Transverse colon (tissue), 4 donors: ENCODE measurements at places on chromosomes 4 and X.

GRCh38 chr4:73668782-73669201 lies 48.6 kb upstream of the RASSF6 start:
- no peak for DNase-seq

DNA sequence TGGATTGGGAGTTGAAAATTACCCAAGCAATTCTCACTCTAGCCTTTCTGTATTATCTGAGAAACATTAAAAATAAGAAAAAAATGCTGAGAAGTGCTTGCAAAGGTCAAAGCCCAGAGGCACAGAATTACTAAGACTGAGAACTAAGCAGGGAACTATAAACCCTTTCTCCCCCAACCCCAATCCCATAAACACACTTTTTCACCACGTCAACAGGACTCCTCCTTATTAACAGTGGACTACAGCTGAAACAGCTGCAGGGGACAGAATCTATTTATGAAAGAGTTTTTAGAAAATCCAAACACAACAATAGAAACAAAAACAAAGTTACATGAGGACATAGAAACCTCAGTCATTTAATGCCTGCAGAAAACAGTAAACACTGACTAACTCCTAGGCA lies 984.1 kb downstream of the TRAM1L1 start:
- no peak for DNase-seq

DNA sequence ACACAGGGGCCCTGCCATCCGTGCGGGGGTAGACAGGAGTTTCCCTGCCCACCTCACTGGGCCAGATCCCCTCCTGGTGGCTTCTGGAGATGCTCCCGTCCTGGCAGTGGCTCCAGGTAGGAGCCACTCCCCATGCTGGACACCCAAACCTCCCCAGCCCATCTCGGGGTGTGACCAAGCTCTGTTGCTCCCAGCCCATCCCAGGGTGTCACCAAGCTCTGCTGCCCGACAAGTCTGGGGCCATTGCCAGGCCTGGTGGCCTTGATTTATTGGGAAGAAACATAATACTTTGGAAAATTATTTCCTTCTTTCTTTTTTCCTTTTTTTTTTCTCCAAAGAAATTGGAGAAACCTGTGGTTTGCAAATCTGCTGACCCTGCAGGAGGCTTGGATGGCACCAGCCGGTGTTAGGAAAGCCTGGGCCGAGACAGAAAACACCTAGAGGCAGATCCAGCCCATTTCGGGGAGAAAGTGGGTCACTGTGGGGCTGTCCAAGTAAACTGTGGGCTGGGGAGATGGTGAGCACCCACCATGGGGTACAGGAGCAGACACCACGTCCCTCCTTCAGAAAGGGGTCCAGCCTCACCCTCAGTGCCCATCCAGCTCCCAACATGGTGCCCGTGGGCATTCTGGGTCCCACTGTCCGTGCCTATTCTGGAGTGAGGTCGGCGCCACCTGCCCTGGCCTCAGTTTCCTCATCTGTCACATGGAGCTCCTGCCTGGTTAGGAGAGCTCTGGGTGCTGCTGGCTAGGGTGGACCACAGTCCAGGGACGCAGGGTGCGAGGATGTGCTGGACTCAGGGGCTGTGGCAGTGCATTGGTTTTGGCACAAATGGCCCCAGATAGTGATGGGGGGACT lies 59.4 kb upstream of the ADRA2C start:
- no peak for DNase-seq

- DNase-seq: no peak
Observed at GRCh38 chr4:88788895-88789294, 91.3 kb upstream of the NAP1L5 start.

GRCh38 chr4:54941994-54942552 lies 183.3 kb downstream of the KDR start:
- no peak for DNase-seq

- DNase-seq: no peak
Observed at GRCh38 chr4:74023709-74024108, 14.8 kb downstream of the CXCL3 start.

DNA sequence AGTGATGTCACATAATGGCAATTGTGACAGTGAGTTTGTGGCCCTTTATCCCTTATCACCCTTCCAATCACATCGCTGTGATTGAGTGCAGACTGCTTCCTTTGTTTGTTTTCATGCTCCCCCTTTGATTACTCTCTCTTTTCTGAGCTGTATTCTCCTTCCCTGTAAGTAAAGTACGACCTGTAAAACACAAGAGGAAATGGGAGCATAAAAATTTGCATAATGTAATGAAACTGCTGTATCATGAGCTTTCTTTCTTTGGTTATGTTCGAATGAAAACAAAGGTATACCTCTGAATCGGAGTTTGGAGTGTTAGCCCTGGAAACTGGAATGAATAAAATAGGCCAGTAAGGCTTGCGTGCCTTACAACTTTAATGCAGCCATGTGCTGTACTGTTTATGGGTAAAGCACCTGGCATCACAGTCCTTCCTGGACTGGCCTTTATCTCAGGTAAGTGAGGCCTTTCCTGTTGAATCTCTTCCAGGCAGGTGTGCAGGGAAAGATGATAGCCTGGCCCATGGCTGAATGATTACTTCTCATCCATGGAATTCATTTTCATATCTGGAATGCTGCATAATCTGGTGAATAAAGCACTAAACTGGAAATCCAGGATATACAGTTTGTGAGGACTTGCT lies 26.6 kb upstream of the HS3ST1 start:
- peak; percentile 37 for DNase-seq

GRCh38 chr4:34193451-34194154 lies 2050.7 kb downstream of the ARAP2 start:
- DNase-seq: no peak

DNA sequence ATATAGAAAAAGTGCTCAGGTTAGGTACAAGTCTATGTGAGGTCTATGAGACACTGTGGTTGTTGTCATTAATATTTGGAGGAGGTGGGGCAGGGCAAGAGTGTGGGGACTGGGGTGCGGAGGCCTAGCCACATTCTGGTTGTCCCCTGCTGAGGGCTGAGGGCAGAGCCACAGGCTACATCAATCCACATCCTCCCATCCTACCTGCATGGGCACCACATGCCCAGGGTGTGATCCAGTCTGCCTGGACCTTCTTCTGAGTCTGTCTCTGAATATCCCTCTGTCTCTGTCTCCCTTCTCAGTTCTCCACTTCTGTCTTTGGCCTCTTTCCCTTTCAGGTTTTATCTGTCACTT lies 1.2 kb upstream of the GATA1 start:
- no peak for DNase-seq

GRCh38 chr4:37197899-37198298 lies 46.6 kb upstream of the NWD2 start:
- DNase-seq: no peak

GRCh38 chr4:43242606-43243005 lies 350.1 kb downstream of the GRXCR1 start:
- no peak for DNase-seq

- DNase-seq: peak; percentile 85
Observed at GRCh38 chr4:25865586-25865985, 2.8 kb upstream of the SEL1L3 start.

DNA sequence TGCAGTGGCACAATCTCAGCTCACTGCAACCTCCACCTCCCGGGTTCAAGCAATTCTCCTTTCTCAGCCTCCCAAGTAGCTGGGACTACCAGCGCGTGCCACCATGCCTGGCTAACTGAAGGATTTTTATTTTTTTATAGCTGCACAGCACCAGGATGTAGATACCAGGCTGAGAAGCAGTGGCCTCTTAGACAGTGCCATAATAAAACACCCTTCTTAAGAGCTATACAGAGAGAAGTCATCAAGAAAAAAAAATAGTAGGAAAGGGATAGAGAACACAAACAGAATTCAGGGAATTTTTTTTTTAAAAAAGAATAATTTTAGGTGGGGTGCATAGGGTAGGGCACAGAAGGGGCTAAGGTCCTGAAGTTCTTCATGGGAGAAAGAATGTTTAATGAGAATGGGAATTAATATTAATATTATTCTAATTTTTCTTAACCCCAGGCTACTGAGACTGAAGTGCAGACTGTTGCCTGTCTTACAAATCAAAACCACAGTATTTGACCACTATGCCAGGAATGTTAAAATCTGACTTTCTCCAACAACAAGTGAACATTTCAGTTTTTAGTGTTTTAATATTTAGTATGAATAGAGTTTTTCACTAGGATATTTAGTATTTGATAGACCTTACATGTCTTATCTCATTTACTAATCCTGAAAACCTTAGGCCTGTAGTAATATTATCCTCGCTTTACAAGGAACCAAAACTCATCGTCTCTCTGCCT lies 146.7 kb downstream of the KCNIP4 start:
- DNase-seq: no peak

- DNase-seq: no peak
Observed at GRCh38 chr4:159669094-159669493, 566.2 kb downstream of the RAPGEF2 start.

GRCh38 chr4:66906314-66906713 lies 639.0 kb downstream of the CENPC start:
- no peak for DNase-seq

- peak; percentile 34 for DNase-seq
Observed at GRCh38 chr4:3346146-3346545, 53.3 kb downstream of the RGS12 start.

GRCh38 chr4:2306773-2307410 lies 45.0 kb upstream of the MXD4 start:
- no peak for DNase-seq

- DNase-seq: peak; percentile 77
Observed at GRCh38 chrX:40644821-40645358, 2.5 kb downstream of the CXorf38 start.

GRCh38 chrX:71872542-71873458 lies 37.8 kb upstream of the NHSL2 start:
- DNase-seq: no peak

DNA sequence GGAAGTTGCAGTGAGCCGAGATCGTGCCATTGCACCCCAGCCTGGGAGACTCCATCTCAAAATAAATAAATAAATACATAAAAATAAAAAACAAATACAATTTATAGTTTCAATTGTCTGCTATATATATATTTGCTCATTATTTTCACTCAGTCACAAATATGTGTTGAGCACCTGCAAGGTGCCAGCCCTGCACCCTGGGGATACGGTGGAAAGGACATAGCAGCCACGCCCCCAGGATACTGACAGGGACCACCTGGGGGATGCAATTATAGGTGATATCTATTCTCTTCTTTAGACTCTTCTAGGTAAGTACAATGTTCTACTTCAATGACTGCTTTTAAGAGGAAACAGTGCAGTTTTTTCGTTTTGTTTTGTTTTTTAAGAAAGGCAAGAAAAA lies 85.0 kb downstream of the JAKMIP1 start:
- DNase-seq: no peak

DNA sequence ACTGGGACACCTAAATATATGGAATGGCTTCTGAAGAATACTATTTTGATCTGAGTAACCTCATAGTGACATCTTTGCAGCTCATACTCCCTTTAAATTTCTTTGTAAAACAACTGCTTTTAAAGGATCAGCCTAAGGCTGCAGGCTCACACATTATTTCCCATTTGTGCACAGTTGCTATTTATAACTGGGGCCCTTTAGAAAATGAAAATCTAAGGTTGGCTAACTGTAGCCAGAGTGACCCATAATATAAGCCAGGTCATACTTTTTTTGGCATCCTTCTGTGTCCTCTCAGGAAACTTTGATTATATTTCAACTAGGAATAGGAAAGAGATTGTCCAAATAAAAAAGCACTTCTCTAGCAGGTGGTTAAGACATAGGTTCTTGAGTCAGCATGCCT lies 123.6 kb upstream of the RASGEF1B start:
- no peak for DNase-seq

DNA sequence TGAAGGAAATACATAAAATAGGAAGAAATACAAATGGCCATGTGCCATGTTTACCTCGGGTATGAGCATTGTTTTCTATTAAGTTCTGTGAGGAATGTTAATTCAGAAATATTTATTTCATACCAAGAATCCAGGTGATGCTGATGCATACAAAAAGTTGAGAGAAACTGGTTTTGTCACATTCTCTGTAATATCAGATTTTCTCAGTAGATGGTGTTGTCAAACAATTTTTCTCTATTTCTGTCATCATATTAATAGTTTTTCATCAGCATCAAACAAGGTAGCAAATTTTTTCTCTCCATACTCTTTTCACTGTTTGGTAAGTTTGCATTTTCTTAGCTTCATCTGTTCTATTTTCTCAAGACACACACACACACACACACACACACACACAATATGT lies 179.8 kb downstream of the KLHL4 start:
- no peak for DNase-seq

DNA sequence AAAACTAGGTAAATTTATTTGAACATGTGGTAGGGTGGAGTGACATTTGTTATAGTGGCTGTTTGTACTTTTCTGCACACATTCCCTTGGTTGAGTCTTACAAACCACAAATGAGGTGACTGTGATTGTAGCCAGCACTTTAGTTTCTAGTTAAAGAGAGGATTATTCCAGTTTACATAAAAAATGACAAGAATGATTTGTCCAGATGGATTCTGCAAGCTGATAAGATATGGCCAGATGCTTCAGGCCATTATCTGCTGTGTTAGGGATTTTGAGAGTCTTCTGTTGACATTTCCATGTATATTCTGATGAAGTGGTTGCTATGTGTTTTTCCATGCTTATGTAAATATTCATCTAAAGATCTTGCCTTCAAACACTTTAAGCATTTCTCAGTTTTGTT lies 31.0 kb upstream of the PDE5A start:
- DNase-seq: no peak

DNA sequence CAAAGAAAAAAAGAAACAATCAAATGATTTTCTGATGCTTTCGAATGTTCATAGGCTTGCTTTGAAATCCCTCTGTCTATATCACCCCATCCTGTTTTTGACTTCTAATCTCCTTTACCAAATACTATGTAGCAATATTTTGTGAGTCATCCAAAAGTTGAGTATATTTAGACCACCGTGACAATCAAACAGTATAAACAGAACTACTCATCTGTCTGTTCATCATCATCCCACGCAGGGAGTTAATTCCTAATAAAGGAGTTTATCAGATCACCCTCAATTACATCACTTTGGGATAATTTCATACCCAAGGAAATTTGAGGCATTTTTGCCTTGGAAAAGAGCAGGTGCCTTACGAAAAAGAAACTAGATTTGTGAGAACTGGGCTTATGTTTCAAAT lies 212.9 kb downstream of the CBR4 start:
- DNase-seq: no peak

DNA sequence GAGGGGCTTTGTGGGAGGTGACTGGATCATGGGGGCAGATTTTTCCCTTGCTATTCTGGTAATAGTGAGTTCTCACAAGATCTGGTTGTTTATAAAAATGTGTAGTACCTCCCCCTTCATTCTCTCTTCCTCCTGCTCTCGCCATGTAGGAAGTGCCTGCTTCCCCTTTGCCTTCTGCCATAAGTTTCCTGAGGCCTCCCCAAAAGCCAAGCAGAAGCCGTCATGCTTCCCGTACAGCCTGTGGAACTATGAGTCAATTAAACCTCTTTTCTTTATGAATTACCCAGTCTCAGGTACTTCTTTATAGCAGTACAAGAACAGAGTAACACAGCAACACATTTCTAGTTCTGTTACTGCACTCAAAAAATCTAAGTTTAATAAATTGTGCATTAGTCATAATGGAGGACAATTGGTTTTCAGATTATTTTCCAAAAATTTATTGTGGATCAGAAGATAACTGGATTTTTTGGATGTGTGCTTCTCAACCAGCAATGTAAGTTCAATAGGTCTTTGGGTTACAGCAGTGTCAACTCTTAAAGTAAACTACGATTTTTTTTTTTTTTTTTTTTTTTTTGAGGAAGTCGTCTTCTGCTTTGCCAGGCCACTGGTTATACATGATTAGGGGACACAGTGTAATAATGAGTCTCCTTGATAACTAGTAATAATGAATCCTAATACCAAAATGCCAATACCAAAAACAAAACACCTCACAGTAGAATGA lies 69.9 kb downstream of the CHIC2 start:
- no peak for DNase-seq
